LoVo (cell line): ENCODE measurements at places on chromosomes 7 and 10.

GRCh38 chr7:40978047-40978446 is 724.8 kb downstream of the INHBA start:
- DNase-seq: peak; percentile 37

DNA sequence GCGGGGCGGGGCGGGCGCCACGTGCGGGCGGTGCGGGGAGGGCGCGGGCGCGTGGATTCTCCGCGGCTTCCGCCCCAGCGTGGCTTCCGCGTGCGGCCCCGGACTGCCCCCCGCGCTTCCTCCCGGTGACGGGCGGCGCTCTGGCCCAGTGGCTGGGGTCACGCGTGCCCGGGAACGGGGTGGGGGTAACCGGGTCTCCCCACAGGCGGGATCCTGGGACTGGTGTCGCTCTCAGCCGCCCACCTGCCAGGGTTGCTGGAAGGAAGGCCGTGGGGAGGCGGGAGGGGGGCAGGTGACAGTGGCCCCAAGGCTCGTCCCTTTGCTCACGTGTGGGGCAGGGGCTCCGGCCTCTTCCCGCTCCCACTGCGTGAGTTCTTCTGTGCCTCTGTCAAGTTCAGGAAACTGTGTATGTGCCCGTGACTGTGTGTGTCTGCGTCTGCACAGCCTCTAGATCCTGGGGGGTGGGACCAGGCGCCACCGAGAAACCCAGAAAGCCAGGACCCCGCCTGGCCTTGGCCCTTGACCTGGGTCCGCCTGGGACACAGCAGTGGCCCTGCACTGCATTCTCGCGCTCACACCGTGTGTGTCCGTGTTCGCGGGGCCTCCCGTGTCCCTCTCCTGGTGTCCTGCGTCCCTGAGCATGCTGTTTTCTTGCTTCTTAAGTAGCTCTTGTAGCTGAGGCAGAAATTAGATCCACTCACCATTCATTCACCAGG is 919 bp downstream of the MAFK start:
- peak; percentile 37 for DNase-seq

- DNase-seq: no peak
Measured at GRCh38 chr7:50349963-50350944, 45.7 kb downstream of the IKZF1 start.

- DNase-seq: no peak
Measured at GRCh38 chr10:29837586-29837985, 202.8 kb upstream of the SVIL start.

DNA sequence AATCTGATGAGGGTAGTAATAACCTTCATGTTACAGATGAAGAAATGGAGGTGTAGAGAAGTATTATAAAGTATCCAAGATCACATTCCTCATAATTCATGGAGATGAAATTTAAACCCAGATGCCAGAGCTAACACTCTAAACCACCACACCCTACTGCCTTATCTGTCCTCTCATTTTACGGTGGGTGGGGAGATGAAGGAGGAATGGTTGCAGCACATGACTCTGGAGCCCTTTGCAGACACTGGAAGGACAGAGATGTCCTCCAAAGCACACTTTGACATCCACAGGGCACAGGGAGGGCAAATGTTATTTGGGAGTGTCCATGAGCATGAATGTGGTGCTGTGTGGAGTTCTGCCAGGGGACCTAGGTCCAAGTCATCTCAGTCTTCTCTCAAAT is 1.1 kb downstream of the PLEKHS1 start:
- no peak for DNase-seq

DNA sequence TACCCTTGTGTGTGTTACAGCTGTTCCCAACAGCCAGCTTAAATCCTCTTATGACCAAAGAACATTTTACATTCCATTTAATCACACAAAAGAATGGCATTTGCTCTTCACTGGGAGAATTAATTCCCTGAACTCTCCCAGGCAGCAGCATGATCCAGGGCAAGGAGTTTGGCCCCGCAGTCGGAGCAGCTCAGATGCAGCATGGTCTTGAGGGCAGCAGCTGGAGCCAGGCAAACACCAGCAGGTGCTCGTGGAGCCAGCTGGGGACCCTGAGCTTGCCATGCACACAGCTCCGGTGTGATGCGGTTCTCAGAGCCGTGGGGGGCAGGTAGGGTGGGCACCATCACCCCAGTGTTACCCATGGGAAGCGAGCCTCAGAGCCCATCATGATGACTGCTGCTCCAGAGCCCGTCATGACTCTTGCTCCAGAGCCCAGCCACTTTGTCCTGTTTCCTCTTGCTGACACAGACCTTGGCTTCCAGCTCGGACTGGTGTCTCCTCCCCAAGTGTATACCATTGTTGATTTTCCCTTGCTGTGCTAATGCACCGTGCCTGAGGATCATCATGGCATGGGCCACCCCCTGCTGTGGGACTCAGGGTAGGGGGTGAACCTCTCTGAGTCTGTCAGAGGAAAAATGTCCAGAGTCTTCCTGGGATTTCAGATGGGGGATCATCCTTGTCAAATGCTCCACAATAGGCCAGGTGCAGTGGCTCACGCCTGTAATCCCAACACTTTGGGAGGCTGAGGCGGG is 75.8 kb downstream of the ZRANB1 start:
- no peak for DNase-seq

- DNase-seq: no peak
Measured at GRCh38 chr7:69696054-69696591, 97.8 kb downstream of the AUTS2 start.

DNA sequence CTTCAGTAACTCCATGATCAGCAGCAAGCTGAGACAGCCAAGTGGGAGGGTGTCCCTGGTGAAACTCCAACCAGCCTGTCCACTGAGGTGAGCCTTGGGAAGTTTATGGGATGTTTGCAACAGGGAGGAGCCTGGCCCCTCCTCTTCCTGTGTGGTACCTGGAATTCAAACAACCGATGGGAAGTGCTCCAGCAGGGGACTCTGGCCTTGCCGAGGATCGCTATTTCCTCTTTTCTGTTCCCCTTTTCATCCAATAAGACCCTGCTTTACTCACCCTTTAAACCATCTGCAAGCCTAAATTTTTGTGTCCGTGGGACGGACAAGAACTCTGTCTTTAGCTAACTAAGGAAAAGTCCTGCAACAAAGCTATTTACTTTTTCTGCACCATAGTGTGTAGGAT is 491.1 kb upstream of the ZMIZ1 start:
- no peak for DNase-seq

GRCh38 chr7:27647046-27647445 is 15.6 kb downstream of the HIBADH start:
- peak; percentile 42 for DNase-seq

- DNase-seq: no peak
Measured at GRCh38 chr7:69609541-69610373, 11.5 kb downstream of the AUTS2 start.

GRCh38 chr10:119781498-119781897 is 55.6 kb downstream of the INPP5F start:
- DNase-seq: no peak

GRCh38 chr7:99001482-99002147 is 123.3 kb downstream of the TRRAP start:
- no peak for DNase-seq
